Substantia nigra (tissue), 51 donors: ENCODE measurements at places on chromosomes 12 and 14.

GRCh38 chr12:13546231-13546630 lies 349.7 kb downstream of the EMP1 start:
- DNase-seq: no peak

- no peak for DNase-seq
Measured at GRCh38 chr12:122166422-122167349, 7.3 kb downstream of the IL31 start.

GRCh38 chr12:123091230-123092150 lies 59.4 kb downstream of the PITPNM2 start:
- DNase-seq: no peak

- no peak for DNase-seq
Measured at GRCh38 chr14:94021001-94021400, 5.1 kb upstream of the OTUB2 start.

DNA sequence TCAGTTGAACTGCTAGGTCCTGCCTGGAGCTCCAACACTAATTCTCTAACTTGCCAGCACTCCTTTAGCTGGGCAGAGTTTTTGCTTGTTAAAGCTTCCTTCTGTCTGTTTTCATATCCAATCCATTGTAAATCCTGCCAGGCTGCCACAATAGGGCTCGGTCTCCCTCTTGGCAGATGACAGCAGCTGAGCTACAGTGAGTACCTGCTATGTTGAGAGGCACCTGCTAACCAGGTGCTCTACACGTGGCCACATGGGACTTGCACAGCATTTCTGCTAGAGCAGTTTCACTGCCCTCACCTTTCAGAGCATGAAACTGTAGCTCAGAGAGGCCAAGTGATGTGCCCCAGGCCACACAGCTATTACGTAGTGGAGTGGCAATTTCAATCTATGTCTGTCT lies 106.6 kb upstream of the NOS1 start:
- no peak for DNase-seq
